Hepatic stellate cell (primary cell): ENCODE measurements at places on chromosomes 3 and 15.

- no peak for DNase-seq
Observed at GRCh38 chr15:70054366-70054765, 43.4 kb downstream of the TLE3 start.

DNA sequence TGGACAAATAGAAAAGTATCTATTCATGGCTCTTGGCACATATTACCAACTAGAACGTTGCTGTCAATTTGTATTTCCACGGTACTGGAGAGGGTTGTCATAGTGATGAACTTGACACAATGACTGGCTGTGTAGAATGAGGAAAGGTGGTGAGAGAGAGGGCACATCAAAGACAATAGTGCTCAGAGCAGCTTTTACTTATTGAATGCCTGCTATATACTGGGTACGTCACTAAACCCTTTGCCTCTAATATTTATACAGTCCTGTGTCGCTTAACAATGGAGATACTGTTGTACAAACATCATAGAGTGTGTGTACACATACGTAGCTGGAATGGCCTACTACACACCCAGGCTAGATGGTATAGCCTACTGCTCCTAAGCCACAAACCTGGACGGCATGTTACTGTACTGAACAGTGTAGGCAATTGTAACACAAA is 8.3 kb downstream of the TMPRSS7 start:
- DNase-seq = no peak

GRCh38 chr3:50373146-50374051 is 14.1 kb upstream of the TMEM115 start:
- no peak for DNase-seq

GRCh38 chr15:60651734-60652141 is 172.8 kb upstream of the ICE2 start:
- DNase-seq = no peak

- no peak for DNase-seq
Observed at GRCh38 chr3:54960082-54960481, 32.2 kb upstream of the LRTM1 start.

- DNase-seq = no peak
Observed at GRCh38 chr15:101162701-101163483, 89.0 kb downstream of the CHSY1 start.

DNA sequence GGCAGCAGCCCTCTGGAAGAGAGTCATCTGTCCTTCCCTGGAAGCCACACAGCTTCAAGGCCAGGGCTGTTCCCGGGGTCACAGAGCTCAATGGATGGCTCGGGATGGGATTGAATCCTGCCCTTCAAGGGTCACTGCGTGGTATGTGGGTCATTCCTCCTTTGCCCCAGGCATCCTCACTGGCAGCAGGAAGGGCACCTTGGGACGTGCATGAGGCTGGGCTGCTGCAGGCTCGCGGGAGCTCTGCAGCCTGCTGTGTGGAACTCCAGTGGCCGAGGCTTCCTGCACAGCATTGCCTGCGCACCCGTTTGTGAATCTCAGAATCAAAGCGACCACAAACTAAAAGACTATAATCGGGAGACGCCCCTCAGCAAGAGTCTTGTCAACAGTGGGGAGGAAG is 60.7 kb downstream of the PCSK6 start:
- DNase-seq = no peak

DNA sequence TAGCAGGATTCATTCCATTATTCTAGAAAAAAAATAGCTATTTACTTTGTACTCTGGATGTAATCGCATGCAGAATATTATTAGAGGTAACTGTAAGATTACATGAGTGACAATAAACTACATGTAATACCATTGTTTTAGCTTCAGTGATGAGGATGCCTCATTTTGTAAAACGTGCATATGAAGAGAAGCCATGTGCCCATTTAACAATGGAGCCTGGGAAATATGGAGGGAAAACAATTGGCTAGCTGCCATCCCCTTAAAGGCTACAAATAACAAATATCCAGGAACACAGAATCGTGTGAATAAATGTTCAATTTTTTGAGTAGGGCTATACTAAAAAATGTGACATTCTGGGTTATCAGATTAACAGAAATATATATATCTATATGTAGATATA is 151.1 kb downstream of the SAMMSON start:
- no peak for DNase-seq

DNA sequence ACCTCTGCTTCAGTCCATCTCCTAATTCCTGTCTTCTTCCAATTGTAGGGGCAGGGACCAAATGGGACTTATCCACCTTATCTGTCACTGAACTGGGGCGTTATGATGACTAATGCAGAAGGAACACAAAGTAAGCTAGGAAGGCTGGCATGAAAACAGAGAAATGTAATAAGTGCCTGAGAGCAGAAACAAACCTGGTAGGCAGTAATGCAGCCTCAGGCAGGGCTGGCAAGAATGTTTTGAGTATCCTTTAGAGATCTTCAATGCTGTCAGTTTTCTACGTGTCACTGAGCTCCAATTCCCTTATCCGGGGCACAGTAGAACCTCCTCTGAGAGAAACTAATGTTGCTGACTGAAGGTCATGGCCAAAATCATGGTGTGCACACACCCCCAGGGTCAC is 246.2 kb upstream of the TBL1XR1 start:
- no peak for DNase-seq

DNA sequence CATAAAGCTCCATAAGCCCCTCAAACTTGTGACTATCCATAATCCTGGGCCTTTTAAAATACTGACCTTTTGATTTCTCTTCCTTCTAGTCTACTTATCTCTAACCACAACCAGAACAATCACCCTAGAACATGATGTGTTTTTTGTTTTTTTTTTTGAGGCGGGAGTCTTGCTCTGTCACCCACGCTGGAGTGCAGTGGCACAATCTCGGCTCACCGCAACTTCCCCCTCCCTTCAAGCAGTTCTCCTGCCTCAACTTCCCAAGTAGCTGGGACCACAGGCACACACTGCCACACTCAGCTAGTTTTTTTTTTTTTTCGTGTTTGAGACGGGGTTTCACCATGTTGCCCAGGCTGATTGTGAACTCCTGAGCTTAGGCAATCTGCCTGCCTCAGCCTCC is 25.1 kb downstream of the VPS39 start:
- no peak for DNase-seq

- no peak for DNase-seq
Observed at GRCh38 chr3:46893146-46893748, 15.7 kb downstream of the PTH1R start.

DNA sequence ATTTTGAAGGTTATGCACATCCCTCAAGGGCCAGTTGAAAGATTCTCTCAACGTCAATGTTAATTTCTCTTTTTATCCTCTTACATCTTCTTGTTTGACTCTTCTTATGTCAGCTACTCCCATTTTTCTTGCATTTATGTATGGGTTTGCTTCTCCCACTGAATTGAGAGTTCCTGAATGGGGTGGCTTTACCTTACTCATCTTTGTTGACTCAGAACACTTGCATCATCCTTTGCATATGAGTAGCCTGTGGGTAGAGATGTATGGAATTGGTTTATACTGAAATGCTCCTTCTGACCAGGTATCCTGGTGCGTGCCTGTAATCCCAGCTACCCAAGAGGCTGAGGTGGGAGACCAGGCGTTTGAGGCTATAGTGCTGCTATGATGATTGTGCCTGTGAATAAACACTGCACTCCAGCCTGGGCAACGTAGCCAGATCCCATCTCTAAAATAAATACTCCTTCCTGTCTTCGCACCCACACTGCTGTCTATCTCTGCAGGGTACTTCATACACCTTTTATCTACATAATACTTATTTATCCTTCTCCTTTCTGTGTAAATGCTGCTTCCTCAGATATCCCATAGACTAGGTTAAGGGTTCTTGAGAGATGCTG is 123.6 kb upstream of the DPH6 start:
- DNase-seq = no peak

GRCh38 chr15:81523867-81524266 is 149.9 kb upstream of the TMC3 start:
- DNase-seq = no peak

DNA sequence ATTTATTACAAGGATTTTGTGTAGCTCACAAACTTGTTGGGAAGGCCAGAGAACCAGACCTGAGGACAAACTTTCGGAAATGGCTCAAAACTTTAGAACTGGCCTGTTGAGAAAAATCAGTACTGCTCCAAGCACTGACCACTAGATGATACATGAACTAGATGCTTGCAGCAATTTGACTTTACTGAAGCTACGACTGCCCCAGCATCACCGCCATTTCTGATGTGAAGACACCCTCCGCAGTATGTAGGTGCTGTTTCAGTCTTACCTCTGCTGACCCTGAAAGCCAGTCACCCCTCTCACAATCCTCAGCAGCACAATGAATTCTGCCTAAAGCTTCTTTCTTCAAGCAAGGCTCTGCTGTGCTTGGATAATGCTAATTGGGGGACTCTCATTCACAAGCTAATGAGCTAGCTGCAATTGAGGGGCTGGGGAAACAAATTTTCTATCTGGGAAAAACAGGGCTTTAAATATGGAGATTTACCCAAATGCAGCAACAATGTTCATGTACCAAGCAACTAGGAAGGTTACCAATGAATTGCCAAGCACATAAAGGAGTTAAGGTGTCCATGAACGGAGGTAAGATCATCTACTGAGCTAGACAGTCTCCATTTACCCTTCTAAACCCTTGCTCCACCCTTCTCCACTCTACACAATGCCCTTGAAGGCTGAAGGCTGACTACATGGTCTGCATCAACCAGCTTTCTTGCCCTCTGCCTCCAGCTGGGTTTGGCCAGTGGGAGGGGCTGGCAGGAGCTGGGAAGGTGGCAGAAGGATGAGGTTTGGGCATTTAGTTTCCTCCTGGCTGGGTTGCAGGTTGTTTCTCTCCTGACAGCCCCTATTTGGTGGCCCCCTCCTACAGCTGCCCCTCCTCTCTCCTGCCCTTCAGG is 53.2 kb upstream of the FSTL1 start:
- DNase-seq = no peak

DNA sequence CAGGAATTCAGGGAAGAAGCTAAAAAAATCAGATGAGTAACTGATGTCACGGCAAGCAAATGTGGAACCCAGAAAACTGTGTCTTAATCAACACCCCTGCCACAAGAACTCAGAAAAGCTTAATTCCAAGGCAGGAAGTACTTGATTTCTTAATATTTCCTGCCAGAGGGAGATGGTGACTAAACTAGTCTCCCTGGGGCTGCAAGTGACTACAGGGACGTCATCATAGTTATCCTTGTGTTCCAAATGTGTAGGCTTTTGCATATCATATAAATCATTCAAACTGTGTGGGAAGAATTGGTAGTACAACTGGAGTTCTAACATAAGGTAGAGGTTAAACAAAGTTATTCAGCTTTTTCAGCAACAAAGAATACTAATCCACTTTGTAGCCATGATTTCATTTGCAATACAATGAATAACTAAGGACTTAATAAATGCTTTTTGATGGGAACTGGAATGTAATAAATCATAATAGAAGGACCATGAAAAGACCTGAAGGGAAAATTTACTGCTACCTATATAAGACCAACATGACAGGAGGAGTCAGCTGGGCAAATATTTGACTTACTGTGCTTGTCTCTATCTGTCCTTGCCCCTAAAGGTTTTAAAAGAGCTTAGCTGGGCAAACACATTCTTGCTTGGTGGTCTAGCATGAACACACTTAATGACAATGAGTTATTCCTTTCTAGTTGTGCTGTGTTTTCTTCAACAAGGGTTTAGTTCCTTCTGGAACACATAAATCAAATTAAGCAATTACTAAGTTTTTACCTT is 76.0 kb upstream of the NECTIN3 start:
- no peak for DNase-seq

DNA sequence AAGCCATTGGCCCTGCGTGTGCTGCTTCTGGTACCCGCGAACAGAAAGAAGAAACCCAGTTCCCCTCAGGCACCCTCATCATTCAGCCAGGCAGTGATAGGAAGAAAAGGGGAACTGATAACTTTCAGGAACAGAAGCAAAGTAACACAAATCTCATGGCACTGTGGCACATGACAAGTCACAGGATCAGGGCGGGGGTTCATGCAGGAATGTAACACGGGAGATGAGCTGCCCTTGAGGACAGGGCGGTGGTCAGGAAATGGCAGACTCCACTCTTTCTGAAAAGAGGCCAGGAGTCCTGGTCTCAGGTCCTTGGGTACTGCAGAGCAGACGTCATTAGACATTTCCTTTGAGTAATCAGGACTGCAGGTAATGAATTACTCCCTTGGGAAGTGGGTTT is 95.5 kb downstream of the CCNL1 start:
- no peak for DNase-seq

DNA sequence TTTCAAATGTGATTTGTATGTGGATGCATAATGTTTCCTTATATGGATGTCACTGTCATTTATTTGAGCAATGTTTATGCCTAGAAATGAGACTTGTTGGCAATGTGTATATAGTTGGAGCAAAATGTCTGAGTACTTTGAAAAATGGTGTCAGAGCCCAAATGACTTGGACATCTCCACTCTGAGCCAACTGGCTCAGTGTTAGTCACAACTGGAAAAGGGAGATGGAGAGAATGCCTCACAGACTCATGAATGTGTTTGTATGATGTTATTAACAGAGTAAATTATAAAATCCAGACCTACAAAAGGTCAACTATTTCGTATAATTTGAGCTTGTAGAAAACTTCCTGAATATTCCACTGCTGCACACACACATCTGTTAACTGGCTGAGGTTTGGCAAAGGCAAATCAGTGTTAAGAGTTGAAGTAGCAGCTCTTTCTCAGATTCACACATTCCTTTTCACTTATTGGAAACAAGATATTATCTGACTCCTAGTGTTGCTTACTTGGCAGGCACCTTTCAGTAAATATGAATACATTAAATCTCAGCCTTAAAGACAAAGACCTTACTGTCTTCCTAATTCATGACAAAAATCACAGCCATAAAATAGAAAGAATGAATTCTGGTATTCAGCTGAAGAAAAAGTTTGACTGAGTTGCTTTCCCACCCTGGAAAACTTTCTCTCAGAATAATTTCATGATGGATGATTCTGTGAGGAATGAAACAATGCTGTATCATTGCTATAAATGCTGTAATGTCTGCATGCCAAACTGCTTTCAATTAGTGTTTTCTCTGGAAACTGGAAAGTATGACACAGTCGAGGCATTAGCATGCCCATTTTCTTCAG is 27.0 kb downstream of the ADIPOQ start:
- DNase-seq = no peak

DNA sequence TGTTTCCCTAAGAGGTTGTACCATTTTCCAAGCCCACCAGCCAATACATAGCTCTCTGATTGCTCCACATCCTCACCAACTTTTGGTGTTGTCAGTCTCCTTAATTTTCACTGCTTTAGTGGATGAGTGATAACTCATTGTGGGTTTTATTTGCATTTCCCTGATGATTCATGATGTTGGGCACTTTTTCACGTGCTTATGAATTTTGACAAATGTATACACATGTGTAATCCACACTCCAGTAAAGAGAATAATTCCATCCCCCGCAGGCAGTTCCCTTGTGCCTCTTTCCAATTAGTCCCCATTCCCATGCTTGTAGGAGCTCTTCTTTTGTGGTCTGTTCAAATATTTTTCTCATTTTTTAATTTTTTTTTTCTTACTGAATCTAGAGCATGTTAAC is 52.4 kb downstream of the ANP32A start:
- DNase-seq = no peak

DNA sequence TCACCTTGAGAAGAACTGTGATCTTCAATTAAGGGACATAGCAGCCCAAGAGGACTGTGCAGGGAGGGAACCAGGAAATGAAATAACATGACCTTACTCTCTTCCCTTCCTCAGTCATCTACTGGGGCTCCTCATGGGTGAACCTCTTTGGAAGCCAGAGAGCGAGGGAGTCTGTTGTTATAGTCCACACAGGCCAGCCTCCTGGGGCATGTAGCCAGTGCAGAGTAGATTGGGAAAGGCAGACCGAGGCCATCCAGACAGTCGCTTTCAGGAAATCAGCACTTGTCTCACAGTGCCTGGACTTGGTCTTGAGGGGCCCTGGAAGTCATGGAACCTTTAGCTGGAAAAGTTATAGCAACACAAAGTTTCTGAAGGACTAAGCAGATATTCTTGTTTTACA is 6.1 kb downstream of the CRTAP start:
- DNase-seq = no peak
